CD4-positive, alpha-beta T cell treated with Interleukin-6 at 100 ng/mL for 8 hours (primary cell): ENCODE measurements at places on chromosomes 4 and X.

DNA sequence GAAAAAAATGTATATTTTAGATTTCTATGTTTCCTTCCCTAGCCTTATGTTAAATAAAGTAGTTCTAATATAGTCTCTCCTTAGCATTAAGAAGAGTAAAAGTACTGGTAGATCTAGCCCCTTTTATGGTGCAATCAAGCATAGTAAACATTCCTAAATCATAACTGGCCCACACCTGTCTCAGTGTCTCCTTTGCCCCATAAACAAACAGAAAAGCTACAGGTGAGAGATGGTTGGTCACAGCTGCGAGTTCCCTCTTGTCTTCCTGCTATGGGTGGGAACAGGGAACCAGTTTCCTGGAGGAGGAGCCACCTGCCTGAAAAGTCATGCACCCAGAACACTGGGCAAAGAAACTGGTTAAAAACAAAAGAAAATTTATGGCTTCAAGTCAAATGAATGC is 16.6 kb downstream of the SOWAHB start:
- DNase-seq = no peak

GRCh38 chrX:39409246-39409917 is 608.1 kb downstream of the MID1IP1 start:
- no peak for DNase-seq

GRCh38 chr4:32172086-32172485 is 1451.9 kb downstream of the PCDH7 start:
- DNase-seq = no peak

DNA sequence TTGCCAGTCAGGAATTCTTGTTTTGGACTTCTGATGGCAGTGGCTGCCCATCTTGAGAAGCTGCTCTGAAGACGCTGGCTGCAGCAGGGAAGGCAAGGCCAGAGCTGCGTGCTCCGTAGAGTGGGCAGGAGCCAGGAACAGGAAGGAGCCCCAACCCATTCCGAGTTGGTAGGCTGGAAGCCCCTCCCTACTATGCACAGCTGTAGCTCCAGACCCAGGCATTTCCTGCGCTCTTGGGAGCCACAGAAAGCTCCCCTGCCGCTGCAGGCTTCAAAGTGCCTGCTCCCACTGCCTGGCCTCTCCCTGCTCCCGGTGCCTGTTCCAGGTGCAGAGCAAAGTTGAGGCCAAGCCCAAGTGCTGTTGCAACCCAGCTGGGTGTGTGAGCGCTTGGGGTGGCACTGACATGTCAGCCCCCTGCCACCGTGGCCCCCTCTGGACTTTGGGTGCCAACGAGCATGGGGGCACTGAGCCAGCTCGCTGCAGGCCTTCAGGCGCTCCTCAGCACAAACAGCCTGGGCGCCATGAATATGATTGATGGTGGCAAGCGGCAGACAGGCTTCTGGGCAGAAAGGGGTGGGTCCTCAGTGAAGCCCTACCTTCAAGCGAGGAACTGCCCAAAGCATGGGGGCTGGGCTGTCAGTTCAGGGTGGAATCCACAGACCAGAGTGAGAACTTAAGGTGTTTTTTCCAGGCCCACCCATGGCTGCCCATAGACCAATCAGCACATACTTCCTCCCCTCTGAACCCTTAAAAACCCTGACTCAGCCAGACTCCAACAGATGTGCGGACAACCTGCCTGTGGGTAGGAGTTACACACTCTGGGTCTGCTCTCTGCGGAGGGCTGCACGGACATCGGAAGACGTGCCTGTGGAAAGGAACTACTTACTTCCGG is 677.2 kb upstream of the INTU start:
- no peak for DNase-seq

DNA sequence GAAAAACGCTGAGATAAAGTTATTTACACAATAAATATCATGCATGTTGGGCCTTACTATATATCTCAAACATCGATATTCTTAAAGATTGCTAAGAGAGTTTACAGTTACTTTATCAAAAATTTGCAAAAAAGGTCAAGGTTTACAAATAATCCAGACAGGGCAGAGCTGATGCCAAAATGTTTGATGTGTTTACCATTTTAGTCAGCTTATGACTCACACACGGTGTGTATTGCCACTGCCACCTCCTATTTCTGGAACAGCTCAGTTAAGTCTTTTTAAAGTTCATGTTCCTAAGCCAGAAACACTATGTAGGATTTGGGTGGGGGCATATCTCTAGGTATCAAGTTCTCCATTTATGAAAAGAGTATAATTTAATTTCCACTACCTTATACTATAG is 580.6 kb downstream of the INPP4B start:
- DNase-seq = no peak

GRCh38 chr4:102064747-102065442 is 274.4 kb downstream of the BANK1 start:
- DNase-seq = no peak

DNA sequence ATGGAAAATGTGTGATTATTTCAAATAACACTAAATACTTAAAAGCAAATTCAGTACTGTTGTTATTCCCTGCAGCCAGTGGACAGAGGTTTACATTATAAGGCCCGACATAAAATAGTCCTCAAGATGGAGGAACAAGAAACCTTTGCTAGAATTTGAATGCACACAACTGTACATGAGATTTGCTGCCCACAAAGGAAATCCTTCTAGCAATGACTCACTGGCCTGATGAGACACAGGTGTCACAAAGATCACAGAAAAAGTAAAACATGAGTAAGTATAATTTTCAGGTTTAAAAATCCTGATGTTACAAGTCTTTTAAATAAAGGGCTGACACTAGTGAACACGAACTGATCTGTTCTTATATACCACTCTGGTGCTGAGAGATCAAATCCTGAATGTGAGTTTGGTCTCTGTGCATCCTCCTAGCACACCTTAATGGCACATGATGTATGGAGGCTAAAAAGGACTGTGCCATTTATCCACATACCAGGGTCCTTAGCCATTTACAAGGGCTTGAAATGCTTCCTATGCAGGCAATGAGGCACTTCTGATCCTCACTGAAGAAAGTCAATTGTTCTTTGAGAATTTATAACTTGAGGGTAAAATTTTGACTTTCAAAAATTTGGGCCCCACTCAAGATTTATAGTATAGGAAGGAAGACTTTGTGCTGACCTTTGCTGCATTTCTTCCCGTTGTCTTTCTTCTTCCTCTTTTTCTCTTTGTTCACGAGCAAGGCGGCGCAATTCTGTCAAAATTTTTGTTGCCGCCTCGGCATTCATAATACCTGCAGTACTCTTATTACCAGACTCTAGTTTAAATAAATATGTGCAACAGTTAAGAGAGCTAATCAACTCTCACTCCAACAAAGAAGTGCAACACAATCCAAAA is 23.0 kb downstream of the MAP7D3 start:
- peak; percentile 35 for DNase-seq

GRCh38 chr4:147617841-147618691 is 869 bp downstream of the TMEM184C start:
- no peak for DNase-seq
